ENCODE measurements at places on chromosomes 16 and 17. TPM values are rescaled to one million over a fixed set of nuclear protein-coding genes. Genes with fewer than 3 reads are reported as not detected.

GRCh38 chr17:30832438-30833124 is 815 bp downstream of the ATAD5 start:
- no peak for DNase-seq
- no peaks in the 10 kb centered on the region for H3K36me3 ChIP-seq

GRCh38 chr17:34249478-34249877 is 5.6 kb upstream of the CCL2 start:
- no peak overlapping the region for H3K4me3 ChIP-seq
- H3K27me3 ChIP-seq = no peaks in the 10 kb centered on the region
- no peak for DNase-seq
- peaks cover 64% of the 10 kb centered on the region for H3K4me1 ChIP-seq

- DNase-seq = no peak
- peaks cover 6% of the 10 kb centered on the region for H3K4me1 ChIP-seq
- no peaks in the 10 kb centered on the region for H3K36me3 ChIP-seq
- H3K4me3 ChIP-seq = no peak overlapping the region
Observed at GRCh38 chr17:65290056-65290455, 152.9 kb downstream of the RGS9 start.

- H3K27ac ChIP-seq = no peak overlapping the region
- H3K4me3 ChIP-seq = no peak overlapping the region
- no peaks in the 10 kb centered on the region for H3K36me3 ChIP-seq
Observed at GRCh38 chr16:66575060-66575459, 4.2 kb upstream of the CMTM2 start.

DNA sequence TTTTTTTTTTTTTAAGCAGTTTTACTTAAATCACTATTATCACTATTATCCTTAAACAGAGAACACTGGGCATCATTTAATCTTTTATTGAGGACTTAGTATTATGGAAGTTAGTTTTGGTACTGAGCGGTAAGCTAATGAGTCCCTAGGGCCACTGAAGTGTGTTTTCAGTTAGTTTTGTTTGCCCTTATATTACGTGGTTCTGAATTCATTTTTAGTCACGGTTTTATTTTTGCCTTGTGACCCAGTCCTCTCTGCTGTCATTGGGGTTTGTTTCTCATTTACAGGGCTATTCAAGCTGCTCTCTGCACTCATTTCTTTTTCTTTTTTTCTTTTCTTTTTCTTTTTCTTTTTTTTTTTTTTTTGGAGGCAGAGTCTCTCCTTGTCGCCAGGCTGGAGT is 17.3 kb downstream of the RABEP1 start:
- DNase-seq = no peak
- H3K27ac ChIP-seq = no peak overlapping the region
- H3K27me3 ChIP-seq = no peaks in the 10 kb centered on the region
- H3K4me3 ChIP-seq = no peak overlapping the region

DNA sequence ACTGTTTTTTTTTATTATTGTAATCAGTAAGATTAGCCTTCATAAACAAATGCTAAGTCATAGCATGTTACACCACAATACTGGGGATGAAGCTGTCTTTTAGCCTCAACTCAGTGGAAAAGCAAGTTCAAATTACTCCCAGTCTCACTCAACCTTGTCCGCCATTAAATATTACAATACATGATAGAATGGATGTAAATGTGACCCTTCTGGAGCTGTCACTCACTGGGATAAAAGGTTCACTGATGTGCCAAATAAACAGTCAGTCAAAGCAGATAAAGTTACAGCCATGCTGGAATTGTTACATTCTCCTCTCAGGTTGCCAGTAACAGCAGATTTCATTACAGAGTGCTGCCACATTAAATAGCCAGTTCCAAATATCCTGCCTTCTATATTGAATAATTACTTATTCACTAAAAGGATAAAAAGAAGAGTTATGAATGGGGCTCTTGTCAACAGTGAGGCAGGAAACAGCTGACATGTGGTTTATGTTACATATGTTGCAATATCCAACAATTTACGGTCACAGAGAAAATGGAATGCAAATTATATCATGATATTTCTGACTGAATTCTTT is 53.4 kb downstream of the BRIP1 start:
- H3K4me1 ChIP-seq = no peaks in the 10 kb centered on the region
- no peak overlapping the region for H3K27ac ChIP-seq
- no peaks in the 10 kb centered on the region for H3K36me3 ChIP-seq
- H3K27me3 ChIP-seq = no peaks in the 10 kb centered on the region
- no peak for DNase-seq

DNA sequence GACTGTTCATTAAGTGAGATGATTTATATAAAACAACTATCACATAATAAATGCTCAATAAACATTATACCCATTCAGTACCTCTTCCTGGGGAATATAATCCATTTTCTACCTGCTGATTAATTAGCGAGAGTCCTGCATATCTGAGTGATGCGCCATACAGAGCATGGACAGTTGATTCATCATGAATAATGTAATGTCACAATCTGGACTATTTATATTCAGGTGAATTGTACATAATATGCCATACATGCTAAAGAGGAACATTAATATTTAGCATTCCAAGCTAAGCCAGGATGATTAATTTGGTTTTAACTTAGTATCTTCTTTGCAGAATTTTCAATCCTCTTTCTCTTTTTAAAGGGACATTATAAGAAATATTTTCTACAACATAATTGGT is 362.0 kb upstream of the XYLT1 start:
- no peak for DNase-seq
- H3K4me1 ChIP-seq = peaks cover 12% of the 10 kb centered on the region
- no peak overlapping the region for H3K27ac ChIP-seq

- DNase-seq = no peak
- no peaks in the 10 kb centered on the region for H3K36me3 ChIP-seq
- H3K4me3 ChIP-seq = no peak overlapping the region
- peaks cover 24% of the 10 kb centered on the region for H3K4me1 ChIP-seq
- H3K27ac ChIP-seq = no peak overlapping the region
- no peaks in the 10 kb centered on the region for H3K27me3 ChIP-seq
Observed at GRCh38 chr17:50841277-50841948, 6.0 kb downstream of the WFIKKN2 start.

- H3K4me3 ChIP-seq = peak overlapping the region; percentile 33
- peaks cover 40% of the 10 kb centered on the region for H3K27me3 ChIP-seq
- no peak for DNase-seq
- peaks cover 2% of the 10 kb centered on the region for H3K4me1 ChIP-seq
- no peaks in the 10 kb centered on the region for H3K36me3 ChIP-seq
Observed at GRCh38 chr17:2795441-2796163, 636 bp upstream of the RAP1GAP2 start.

DNA sequence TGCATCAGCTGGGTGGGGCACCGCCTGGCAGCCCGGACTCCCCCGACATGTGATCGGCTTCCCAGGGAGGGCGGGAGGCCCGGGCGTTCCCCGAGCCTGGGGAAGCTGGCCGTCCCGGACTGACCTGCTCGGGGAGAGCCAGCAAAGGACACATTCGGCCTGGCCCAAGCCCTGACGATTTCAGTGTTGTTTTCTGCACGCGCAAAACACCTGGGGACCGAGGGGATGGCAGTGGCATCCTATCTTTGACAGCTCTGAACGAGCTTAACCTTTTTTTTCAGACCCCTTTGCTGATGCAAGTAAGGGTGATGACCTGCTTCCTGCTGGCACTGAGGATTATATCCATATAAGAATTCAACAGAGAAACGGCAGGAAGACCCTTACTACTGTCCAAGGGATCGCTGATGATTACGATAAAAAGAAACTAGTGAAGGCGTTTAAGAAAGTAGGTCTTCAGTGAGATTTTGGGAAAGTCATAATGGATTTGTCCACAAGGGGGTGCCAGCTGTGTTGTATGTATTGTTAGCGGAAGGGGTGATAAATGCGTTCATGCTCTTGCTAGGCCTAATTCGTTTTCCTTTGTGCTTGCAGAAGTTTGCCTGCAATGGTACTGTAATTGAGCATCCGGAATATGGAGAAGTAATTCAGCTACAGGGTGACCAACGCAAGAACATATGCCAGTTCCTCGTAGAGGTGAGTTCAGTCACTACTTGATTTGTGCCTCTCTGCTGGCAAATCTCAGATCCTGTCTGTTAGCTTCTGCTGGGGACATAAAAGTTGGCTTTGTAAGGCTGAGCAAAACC is 1.0 kb downstream of the EIF1 start:
- H3K27ac ChIP-seq = peak overlapping the region; percentile 100
- H3K4me1 ChIP-seq = peaks cover 32% of the 10 kb centered on the region
- no peak for DNase-seq
- no peaks in the 10 kb centered on the region for H3K27me3 ChIP-seq
- H3K36me3 ChIP-seq = peaks cover 54% of the 10 kb centered on the region

- H3K36me3 ChIP-seq = no peaks in the 10 kb centered on the region
- H3K4me1 ChIP-seq = peaks cover 78% of the 10 kb centered on the region
- no peaks in the 10 kb centered on the region for H3K27me3 ChIP-seq
- peak overlapping the region; percentile 28 for H3K4me3 ChIP-seq
- DNase-seq = peak; percentile 95
Observed at GRCh38 chr17:57892820-57893595, 43.2 kb upstream of the MRPS23 start.

DNA sequence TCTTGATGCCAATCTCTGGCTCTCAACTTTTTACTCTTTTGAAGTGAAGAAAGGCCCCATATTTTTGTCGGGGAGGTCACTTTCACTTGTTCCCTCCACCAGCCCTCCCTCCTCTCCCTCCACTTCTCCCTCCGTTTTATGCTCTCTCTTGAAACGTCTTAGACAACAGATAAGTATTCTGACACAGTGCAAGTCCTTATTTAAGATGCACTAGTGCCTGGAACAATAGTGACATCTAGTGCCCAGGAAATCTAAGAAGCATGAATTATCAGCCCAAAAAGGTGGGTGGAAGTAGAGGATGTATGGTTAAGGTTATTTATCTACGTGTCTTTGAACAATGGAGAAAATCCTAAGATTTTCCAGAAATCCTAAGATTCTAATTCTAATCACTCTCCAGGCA is 17.9 kb downstream of the PSME3IP1 start:
- H3K4me3 ChIP-seq = no peak overlapping the region
- H3K27me3 ChIP-seq = no peaks in the 10 kb centered on the region
- no peak for DNase-seq
- peaks cover 53% of the 10 kb centered on the region for H3K36me3 ChIP-seq
- peaks cover 20% of the 10 kb centered on the region for H3K4me1 ChIP-seq

DNA sequence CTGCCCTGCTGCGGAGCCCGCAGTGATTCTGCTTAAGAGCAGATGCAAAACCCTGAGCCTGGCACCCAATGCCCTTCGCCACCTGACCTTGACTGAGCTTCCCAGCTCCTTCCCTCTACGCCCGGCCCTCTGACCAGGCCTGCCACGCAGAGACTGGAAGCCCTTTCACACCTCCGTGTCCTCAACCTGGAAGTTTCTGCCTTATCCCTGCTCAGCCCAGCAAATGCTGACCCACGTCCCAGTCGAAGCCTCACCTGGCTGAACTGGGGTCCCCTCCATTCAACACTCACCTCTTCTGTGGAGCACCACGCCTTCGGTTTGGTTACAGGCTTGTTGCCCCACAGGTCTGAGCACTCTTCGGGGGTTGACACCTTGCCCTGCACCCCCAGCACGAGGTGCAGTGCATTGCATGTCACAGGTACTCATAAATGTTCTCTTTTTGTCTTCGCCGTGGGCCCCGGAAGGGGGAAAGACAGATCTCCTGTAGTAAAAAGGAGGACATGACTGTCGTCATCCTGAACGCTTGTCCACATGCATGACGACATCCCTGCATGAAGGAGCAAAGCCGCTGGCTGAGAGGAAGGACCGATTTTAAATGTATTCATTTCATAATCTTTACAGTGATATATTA is 153.6 kb upstream of the TNRC6C start:
- no peaks in the 10 kb centered on the region for H3K4me1 ChIP-seq
- H3K4me3 ChIP-seq = no peak overlapping the region
- no peak overlapping the region for H3K27ac ChIP-seq
- no peak for DNase-seq
- peaks cover 23% of the 10 kb centered on the region for H3K27me3 ChIP-seq

DNA sequence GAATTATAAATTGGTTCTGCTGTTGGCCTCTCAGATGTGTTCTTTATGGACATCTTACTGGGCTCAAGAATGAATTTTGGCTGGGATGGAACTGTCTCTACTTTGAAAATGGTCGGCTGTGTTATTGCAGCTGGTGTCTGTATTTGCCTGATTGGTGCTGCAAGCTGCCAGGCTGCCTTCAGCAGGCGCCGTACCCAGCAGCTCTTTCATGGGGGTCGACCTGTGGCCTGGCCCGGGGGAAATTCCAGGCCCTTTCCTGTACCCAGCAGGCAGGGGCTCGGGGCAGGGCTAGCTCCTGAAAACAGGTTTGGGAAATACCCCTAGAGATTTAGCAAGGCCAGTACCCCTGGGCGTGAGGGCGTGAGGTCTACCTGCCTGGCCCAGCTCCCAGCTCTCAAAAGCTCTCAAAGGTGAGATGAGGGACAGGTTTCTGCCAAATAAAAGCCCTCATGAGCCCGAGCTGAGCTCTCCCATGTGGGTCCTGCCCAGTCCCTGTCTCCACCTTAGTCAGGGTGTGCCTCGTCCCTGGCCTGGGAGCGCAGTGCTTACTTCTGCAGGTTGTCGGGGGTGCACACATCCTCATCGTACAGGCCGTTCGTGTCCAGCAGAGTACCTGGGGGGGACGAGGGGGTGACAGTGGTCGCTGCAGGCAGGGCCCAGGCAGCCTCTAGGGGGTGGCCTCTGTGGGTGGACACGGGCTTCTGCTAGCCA is 52.3 kb downstream of the PRMT7 start:
- H3K27me3 ChIP-seq = peaks cover 16% of the 10 kb centered on the region
- DNase-seq = no peak
- H3K27ac ChIP-seq = no peak overlapping the region
- H3K4me1 ChIP-seq = peaks cover 37% of the 10 kb centered on the region
- no peak overlapping the region for H3K4me3 ChIP-seq
- peaks cover 12% of the 10 kb centered on the region for H3K36me3 ChIP-seq

DNA sequence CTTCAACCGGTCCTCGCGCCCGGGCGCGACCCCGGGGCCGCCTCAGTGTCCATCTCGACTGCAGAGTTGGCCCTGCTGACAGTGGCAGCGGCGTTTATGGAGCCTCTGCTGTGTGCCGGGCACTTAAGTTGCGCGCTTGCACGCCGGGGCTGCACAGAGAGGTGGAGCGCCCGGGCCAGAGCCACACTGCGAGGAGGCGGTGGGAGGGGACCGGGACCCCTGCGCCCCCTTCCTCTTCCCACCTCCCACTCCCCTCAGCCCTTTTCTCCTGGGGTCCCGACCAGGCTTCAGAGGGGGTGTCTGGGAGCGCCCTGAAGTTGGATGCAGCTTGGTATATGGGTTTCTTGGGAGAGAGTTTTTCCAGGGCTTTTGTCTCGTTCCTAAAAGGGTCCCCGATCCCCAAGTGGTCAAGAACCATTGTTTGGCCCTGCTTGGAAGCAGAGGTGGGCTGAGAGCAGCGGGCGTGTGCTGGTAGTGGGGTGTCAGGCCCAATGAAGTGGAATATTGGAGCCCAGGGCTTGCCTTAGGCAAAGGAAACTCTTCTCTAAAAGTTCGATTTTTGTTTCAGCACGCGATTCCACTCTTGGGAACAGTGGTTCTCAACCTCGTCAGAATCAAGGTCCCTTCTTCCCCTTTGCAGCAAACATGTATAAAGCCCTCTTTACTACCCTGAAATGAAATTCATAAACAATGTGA is 605 bp downstream of the MRTFB start:
- no peak for DNase-seq
- peak overlapping the region; percentile 97 for H3K4me3 ChIP-seq
- no peaks in the 10 kb centered on the region for H3K27me3 ChIP-seq
- peak overlapping the region; percentile 91 for H3K27ac ChIP-seq
- H3K36me3 ChIP-seq = no peaks in the 10 kb centered on the region
- peaks cover 33% of the 10 kb centered on the region for H3K4me1 ChIP-seq

FAM117A gene
- 24.2 TPM for total RNA-seq

TMEM100 gene
- total RNA-seq = 2.9 TPM

CNOT1 gene
- total RNA-seq = 238 TPM

ACSM2A gene
- not detected for total RNA-seq

RAC3 gene
- 34.1 TPM for total RNA-seq
